ENCODE measurements at places on chromosomes 16 and 17.

- DNase-seq = no peak
These were observed 227.3 kb downstream of the COPRS start for GRCh38 chr17:31631766-31632165.

DNA sequence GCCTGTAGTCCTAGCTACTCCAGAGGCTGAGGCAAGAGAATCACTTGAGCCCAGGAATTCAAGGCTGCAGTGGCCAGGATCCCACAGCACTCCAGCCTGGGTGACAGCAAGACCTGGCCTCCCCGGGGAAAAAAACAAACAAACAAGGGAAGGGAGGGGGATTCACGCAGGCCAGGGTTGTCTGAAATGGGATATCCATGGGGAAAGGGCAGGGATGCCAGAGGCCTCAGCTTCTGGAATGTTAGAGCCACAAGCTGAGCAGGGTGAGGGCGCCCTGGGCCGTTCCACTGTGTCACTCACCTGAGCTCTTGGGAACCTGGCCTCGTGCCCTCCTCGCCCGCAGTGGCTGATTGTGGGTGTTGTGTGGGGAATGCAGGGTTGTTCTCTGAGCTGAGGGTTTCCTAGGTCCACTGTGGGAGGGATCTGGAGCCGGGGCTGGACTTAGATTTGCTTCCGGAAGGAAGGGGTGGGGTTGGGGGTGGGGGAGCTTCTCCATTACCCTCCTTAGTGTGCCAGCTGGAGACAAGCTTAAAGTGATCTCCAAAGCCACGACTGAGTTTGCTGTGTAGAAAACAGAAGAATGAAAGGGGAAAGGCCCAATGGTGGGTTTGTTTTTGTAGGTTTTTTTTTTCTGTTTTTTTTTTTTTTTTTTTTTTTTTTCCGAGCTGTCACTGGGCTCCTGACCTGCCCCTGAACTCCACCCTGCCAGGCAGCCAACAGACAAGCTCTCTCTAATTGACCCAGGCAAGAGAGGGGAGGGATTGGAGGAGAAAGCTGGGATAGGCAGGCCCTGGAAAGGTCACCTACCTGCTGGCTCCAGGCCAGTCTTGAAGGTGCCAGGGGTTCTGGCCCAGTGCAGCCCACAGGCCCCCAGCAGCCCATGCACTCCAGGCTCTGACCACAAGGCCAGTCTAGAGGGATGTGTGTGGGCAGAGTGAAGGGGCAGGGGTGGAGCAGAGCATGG, at the start of gene SULT1A1:
Gene SULT1A1 (minus strand): TSS at position 414 of the 964 bp plus-strand sequence. CDS start 1,189 bp downstream, outside the sequence.
- no peak for DNase-seq

- DNase-seq = no peak
These were observed at the start of gene NOTUM for GRCh38 chr17:81961087-81961511. Gene NOTUM (minus strand): TSS chr17:81961187. CDS start chr17:81960909, 278 bp downstream.

- peak; percentile 80 for DNase-seq
These were observed 5.3 kb upstream of the TMEM204 start for GRCh38 chr16:1527836-1528811.

DNA sequence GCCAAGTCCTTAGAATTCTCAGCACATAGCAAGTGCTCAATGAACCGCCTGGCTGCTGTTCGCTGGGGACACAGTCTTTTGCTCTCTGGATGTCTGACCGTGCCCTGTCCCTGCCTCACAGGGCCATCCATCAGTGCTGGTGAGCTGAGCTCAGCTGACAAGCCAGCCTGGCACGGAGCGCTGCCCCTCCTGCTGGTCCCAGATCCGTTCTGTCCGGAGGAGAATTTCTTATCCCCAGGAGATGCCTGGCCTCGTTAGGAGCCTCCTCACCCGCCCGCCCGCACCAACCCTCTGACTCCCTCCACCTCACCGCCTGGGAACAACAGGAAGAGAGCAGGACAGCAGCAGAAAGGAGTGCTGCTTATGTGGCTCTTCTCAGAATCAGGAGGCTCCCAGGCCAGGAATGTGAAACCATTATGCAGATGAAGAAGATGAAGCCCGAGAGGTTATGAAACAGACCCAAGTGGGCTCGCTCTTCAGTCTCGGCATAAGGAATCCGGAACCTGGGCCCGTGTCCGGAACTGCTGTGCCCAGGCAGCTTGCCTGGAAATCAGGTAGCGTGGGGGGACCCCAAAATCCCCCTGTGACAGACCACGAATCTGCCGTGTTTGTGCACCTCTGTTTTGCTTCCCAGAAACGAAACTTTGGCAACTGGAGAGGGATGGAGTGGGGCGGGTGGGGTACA, 28.8 kb upstream of the RMI2 start:
- no peak for DNase-seq

GRCh38 chr17:79741751-79742588, 11.2 kb downstream of the ENPP7 start:
- DNase-seq = peak; percentile 29

DNA sequence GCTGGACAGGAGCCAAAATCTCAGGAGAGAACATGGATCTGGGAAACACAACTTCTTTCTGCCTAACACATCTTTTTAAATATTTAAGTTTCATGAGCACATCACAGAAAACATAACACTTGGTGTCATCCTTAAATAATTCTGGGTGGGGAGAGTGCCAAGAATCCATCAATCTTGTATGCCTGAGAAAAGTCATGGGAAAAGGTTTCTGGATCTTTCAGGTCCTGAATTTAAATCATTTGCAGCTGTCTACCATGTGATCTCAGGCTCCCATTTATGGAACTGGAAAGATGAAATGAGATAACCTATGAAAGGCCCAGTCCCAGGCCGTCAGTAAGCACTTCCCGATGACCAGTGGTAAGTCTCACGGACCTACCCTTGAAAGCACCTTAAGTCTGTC, 15.1 kb downstream of the CDH11 start:
- no peak for DNase-seq

DNA sequence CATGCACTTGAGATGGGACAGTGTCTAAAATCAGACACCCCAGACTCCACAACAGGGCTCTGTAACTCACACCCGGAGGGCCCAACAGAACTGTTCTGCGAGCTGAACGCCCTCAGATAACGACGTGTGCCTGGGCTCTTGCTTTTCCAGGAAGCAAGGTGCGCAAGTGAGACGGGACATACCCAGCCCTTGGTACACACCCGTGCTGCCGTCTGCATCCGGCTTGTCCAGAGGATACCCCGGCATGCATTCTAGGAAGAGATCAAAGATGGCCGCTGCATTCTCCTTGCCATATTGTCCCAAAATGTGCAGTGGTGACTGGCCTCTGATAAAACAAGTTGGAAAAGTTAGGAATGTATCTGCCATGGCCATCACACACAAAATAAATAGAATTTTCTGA, 29.4 kb downstream of the CYB5D2 start:
- DNase-seq = no peak

- DNase-seq = no peak
These were observed at the start of gene AANAT for GRCh38 chr17:76467366-76467765. Gene AANAT (plus strand): TSS chr17:76467603. CDS start chr17:76468747, 1,144 bp downstream.

GRCh38 chr17:47819475-47819874, 2.1 kb downstream of the OSBPL7 start:
- DNase-seq = no peak

DNA sequence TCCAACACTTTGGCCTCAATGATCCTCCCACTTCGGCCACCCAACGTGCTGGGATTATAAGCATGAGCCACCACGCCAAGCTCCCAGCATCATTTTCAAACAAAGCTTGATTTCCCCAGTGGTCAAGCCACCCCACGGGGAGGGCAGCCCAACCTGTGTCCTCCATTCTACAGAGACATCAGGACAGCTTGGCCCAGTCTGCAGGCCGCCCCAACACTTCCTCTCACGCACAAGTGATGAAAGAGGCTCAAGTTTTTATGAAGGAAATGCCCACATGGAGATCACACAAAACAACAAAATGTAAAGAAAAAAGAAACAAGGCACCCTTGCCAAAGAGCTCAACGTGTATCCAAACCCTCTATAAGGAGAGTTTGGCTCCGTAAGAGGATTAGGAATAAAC, 112.4 kb downstream of the XYLT1 start:
- DNase-seq = no peak

DNA sequence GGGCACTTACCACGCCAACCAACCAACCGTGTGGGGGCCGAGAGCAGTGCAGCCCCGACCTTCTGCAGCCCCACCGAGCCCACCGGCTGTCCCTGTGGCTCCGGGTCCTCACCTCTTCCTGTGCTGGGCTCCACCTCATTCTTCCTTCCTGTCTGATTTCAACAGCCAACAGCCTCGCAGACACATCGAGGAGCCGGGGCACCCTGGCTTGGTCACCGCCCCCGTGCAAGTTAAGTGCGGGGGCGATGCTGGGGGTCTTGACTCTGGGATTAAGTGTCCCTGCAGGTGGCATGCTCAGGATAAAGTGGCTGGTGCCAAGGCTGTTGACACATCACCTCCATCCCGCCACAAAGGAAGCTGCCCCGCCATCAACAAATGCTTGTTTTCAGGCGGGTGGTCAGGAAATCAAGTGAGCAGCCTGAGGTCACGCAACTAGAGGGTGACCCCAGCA, at the start of gene NLRC3:
Gene NLRC3 (minus strand): TSS at position 102 of the 451 bp plus-strand sequence. CDS start 12,367 bp downstream, outside the sequence.
- DNase-seq = peak; percentile 58

DNA sequence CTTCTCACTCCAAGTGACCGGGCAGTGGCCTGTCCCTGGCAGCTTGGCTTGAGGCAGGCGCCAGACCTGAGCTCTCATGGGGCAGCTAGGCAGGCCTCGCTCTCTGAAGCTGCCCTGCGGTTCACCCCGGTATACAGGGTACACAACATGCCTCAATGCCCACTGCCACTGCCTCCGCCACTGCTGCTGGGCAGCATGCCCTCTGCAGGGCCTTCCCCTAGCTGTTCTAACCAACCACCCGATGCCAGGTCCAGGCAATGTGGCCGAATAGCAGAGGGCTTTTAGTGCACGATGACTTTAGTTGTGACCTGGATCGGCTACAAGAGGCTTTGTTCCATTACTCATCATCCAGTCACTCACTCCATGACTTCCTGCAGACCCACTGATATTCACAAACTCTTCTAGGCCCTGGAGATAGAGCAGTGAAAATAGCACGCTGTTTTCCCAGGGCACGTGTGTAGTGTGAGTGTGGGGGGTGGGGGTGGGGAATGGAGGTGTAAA, 19.7 kb downstream of the CDC42EP4 start:
- DNase-seq = peak; percentile 93

DNA sequence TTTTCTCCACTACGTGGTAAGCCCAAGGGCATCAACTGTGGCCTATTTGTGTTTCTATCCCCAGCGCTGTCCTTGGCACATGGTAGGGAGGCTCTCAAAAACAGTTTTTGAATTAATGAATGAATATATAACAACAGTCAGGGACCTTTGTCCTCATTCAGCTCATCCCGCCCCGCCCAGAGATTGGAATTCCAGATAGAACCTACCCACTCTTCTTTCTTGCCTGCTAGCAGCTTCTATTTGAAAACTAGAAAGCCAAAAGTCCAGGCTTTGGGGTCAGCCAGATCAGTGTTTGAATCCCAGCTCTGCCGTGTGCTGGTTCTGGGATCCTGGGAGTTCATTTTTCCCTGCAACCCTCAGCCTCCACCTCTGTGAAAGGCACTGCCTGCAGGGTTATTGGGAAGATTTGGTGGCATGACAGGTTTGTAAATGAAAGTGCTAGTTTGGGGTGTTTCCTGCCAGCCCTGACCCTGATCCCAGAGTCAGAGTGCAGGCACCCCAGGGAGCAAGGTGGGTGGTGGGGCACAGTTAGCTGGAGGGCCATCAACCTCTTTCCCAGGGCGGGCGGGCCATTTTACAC, 4.5 kb downstream of the NHERF1 start:
- DNase-seq = no peak

GRCh38 chr16:70739389-70739788, 53.5 kb upstream of the MTSS2 start:
- no peak for DNase-seq

- DNase-seq = no peak
These were observed 45.9 kb upstream of the HS3ST3A1 start for GRCh38 chr17:13647543-13648021.

DNA sequence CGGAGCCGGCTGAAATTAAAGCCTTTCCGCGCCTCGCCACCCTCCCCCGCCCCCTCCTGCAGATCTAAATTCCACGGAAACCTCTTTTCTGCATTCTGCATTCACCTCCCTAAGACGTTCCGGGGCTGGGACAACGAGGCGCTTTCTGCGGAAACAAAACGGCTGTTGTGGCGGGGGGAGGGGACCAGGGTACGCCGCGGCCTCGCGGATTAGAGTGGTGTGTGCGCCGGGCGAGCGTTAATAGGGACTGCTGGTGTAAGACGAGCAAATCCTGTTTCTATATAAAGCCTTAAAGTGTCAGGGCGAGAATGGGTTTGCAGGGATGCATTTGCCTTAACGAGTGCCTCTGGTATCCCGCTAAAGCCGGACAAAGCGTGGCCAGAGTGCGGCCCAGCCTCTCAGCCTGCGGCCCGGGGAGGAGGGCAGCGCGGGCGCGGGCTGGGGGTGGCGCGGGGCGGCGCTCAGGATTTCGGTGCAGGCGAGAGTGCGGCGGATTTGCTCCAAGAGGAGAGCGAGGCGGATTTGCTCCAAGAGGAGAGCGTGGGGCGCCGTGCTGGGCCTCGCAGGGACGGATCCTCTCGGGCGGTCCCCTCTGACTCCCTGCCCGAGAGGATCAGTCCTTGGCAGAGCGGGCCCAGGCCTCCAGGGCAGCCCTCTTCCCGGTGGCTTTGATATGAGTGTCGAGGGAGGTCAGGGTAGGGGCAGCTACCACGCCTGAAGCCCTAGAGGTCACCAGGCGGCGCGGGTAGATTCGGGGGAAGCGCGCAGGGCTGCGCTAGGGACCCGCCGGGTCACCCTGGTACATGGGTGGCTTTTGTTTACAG, 5.1 kb downstream of the BAHCC1 start:
- DNase-seq = peak; percentile 46

DNA sequence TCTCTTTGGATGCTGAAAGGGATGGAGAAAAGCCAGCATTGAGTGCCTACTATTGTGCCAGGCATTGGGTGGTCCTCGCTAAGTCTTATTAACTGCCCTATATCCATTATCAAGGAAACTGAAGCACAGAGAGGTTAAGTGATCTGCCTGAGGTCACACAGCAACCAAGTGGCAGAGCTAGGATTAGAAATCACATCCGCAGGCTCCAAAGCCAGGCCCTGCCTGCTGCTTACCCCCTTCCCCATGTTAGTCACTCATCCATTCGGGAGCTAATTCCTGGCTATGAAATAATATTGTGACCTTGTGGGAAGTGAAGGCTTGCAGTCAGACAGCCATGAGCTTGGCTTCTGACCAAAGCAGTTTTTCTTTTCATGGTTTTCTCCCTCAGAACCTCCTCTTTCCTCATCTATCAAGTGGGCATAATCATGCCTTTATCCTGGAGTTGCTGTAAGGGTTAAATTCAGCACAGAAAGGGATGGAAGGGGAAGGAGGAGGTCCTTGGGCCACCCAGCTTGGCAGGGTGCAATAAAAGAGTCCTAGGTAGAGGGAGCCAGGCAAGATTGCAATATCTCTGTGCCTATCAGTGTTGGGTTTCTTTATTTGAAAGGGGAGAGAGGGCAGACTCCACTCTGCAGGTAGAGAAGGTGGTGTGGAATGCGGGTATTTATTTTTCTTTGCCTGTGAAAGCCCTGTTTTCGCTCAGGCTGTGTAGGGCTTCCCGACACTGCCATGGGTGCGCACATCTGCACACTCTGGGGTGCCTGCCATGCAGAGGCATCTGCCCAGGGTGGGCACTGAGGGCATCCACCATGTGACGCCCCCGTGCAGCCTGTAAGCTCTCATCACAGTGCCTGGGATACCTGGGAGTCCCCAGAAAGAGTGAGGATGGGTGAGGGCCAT, 11.3 kb downstream of the RAI1 start:
- DNase-seq = no peak
